ENCODE measurements at places on chromosomes 4 and X.

GRCh38 chrX:110212299-110212698 is 105.6 kb downstream of the AMMECR1 start:
- DNase-seq: no peak

DNA sequence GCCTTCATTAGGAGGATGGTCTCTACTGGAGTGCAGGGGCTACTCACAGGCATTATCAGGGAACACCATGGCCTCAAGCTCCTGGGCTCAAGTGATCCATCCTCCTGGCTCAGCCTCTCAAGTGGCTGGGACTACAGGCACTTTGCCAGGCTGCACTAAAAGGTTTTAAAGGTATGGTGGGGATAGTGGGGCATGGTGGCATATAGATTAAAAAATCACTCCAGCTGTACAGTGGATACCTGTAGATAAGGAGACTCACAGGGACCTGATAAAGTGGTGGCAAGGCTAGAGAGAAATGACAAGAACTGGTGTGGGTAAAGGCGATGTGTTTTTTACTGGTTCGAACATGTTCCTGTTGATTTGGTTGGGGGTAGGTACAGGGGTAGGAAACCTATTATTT is 5.9 kb downstream of the ZAR1 start:
- DNase-seq: no peak

GRCh38 chr4:80115368-80116181 is 42.5 kb upstream of the ANTXR2 start:
- DNase-seq: no peak

GRCh38 chr4:136319789-136320464 is 1212.4 kb downstream of the PCDH18 start:
- no peak for DNase-seq

- no peak for DNase-seq
Measured at GRCh38 chr4:109011241-109012026, 248.6 kb upstream of the ETNPPL start.

DNA sequence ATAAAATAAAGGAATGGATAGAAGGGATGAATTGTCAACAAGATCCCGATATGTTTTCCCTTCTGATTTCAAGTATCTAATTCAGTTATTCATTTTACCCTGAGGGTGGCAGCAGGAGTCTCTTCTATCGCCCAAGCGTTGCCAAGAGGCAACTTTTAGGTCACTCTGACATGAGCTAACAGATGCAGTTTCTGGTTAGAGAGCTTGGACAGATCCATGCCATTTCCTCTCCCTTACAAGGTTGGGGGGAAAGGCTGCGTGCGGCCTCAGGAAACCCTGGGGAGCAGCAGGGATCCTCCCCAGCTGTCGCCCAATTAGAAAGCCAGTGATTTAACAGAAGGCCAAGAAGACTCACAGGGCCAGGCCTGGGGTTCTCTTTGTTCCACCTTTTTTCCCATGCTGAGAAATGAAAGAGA is 35.3 kb upstream of the WAS start:
- DNase-seq: no peak

DNA sequence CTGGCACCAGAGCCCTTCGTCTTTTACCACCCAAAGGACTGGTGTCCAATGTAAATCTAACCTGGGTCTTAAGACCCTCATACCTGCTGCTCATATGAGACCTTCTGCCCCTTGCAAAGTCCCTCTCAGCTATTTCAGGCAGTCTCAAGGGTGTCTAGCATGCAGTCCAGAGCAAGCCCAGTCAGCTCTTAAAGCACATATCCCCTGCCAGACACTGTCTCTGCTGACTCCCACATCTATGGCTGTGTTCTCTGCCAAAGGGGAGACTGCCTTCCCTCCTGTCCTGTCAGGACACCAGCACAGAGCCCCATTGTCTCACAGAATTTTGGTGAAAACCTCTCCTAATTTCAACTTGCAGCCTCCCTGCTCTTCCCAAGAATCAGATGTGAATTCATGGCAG is 118.5 kb downstream of the PARM1 start:
- no peak for DNase-seq

GRCh38 chr4:142777045-142777743 is 68.9 kb downstream of the INPP4B start:
- no peak for DNase-seq

GRCh38 chr4:81965454-81965853 is 408.3 kb downstream of the HNRNPD start:
- no peak for DNase-seq

DNA sequence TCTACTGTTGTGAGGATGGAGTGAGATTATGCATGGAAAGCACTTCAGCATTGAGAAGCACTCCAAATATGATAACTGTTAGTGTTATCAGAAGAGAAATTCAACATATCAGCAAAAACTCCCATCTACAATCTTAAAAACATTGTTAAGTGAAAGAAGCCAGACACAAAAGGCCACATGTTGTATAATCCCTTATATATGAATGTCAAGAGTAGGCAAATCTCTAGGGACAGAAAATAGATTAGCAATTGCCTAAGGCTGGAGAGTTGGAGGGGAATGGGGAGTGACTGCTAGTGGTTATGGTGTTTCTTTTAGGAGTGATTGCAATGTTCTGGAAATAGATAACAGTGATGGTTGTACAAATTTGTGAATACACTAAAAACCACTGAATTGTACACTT is 122.5 kb upstream of the LNX1 start:
- DNase-seq: no peak

GRCh38 chr4:163688856-163689255 is 194.4 kb downstream of the TMA16 start:
- no peak for DNase-seq

DNA sequence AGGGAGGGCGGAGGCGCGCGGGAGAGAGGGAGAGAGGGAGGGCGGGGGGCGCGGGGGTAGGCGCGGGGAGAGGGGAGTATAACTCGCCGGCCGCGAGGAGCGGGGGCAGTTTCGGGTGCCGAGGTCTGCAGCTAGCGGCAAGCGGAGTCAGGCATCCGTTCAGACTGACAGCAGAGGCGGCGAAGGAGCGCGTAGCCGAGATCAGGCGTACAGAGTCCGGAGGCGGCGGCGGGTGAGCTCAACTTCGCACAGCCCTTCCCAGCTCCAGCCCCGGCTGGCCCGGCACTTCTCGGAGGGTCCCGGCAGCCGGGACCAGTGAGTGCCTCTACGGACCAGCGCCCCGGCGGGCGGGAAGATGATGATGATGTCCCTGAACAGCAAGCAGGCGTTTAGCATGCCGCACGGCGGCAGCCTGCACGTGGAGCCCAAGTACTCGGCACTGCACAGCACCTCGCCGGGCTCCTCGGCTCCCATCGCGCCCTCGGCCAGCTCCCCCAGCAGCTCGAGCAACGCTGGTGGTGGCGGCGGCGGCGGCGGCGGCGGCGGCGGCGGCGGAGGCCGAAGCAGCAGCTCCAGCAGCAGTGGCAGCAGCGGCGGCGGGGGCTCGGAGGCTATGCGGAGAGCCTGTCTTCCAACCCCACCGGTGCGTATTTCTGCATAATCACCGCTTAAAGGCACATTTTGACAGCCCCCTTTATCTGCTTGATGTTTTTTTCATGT is at the start of gene POU4F2:
TSS of gene POU4F2 (plus strand) at position 108 of the 720 bp plus-strand sequence. CDS start at position 356, 248 bp downstream.
- peak; percentile 25 for DNase-seq

Measured in activated naive CD4-positive, alpha-beta T cell treated with anti-CD3 and anti-CD28 coated beads, Interleukin-2, amount 50 U/mL, for 72 hours (primary cell).